ENCODE measurements at places on chromosomes 12 and 14.

DNA sequence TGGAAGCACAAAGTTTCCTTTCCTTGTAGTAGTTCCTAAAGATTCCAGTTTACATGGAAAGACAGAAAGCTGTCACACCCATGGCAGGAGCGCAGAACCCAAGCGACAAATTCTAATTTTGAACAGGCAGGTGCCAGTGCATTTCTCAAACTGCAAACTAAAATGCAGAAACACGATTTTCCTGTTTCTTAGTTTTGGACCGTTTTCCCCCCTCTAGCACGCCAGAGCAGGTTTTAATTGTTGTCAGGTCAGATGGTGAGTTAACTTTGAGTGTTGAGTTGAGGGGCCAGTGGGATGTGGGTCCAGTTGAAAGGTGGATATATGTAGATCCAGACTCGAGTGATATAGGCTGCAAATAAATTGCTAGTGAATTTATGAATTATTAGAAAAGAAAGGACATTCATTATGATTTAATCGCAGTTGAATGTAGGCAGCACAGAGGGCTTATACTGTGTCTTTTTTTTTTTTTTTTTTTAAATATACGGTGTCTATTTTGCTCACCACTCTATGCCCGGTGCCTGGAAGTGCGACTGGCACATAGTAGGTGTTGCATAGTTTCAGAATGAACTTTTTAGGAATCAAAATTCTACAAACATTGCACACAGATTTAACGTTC, 909 bp upstream of the ETFBKMT start:
- no peak for DNase-seq

DNA sequence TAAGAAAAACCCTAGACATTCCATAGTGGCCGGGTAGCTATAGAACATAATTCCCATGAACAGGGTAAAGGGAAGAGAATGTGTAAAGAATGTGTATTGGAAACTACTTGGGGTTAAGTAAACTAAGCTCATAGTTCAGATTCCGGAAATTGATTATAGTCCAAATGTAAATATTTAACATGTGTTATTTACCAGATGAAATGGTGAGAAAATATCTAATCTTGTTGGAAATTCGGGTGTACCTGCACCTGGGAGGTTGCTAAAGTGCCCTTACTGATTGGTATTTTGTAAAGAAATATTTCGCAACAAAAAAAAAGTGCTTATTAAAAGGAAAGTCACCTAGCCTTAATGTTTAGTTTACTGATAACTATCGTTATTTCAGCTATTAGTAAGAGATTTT, 14.4 kb downstream of the RASSF9 start:
- peak; percentile 51 for DNase-seq

DNA sequence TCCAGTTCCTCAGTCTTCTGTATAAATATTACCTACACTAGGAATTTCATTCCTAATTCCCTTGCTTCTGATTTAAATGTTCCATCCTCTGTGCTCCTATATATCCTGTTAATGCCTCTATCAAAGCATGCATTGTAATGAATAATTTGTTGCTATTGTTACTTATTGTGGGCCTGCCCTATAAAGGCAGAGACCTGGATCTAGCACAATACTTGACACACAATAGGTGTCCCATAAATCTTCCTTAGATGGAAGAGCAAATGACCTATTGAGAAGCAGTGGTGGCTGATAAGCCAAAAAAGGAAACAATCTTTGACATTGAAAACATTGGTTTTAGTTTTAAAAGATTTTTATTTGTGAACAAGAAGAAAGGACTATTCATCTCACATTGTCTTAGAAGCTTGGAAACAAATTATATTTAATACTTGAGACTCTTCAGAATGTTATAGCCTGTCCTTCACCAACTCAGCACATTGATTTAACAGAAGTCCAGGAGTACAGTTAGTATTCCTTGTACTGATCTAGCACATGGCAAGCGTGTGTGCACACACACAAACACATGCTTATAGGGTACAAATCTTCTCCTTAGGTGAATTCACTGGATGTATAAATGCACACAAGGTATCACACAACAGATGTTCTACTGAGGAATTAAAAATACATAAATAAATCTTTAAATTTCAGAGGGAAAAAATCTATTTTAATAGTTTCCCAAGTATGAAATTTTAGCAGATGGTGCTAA, 135.9 kb downstream of the DUSP6 start:
- DNase-seq: no peak

DNA sequence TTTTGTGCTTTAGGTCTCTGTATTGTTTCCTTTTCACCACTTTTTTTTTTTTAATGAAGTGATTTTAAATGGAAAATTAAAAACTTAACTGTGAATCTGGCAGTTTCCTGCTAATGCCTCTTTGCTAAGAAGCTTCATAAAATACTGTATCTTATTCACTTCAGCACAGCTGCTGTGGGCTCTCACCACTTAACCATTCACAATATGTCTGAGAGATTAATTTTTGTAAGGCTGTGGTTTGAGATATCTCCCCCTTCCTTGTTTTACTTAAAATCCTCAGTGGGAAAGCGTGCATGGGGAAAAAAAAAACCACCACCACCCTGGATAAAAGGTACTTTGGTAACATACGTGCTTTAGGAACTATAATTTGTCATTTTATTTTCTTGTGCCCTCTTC, 115.9 kb downstream of the ETV6 start:
- no peak for DNase-seq
